CD4-positive, alpha-beta memory T cell (primary cell): ENCODE measurements at places on chromosomes 7 and 10. TPM values are rescaled to one million over a fixed set of nuclear protein-coding genes. Genes with fewer than 3 reads are reported as not detected.

DNA sequence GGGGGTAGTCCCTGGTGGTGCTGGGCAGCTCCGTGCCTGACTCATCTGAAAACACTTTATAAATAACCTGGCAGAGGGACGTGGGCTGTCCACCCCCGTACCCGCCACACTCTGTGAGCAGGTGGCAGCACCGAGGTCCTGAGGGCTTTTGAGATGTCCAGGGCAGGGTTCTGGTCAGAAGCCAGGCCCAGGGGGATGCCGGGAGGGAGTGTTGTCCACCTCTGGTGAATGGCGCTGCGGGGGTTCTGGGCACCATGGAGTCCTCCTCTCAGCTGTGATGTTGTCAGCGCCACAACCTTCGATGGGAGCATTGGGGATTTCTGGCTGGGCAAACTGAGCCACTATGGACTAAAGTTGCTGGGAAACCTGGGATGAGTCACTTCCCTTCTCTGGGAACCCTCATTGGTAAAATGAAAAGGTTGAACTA is 27.4 kb upstream of the GOLGA7B start:
- DNase-seq = no peak

- no peak for DNase-seq
Measured at GRCh38 chr7:144674550-144674949, 161.3 kb downstream of the TPK1 start.

DNA sequence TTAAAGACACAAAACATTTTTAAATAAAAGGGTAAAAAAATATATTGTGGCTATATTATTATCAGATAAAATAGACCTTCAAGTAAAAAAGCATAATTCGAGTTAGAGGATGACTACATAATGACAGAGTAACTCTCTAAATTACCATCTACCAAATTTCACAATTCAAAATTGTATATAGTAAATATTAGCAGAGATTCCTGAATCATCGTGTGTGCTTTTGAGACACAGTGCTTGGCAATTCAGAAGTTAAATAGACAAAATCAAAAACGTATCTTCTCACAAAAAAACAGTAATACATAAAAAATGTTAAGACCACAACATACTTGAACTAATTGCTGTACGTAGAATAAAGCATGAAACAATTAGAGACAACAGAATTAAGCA is 110.4 kb downstream of the AHR start:
- no peak for DNase-seq

- no peak for DNase-seq
Measured at GRCh38 chr10:132615341-132616169, 78.0 kb downstream of the INPP5A start.

DNA sequence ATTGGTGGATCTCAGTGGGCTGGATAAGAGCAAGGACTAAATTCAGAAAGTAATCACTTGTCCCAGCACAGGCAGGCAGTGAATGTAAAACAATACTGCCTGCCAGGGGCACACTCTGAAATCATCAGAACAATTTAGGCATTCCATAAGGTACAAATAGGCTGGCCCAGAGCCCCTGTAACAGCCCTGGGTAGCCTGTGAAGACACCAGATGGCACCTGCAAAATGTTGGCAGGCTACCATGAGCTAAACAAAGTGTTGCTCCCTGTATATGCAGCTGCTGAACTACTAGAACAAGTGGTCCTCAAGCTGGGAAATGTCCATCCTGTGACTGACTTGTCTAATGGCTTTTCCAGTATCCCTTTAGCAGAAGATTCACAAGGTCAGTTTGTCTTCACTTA is 3.0 kb upstream of the PRSS37 start:
- DNase-seq = no peak

SHH gene
- total RNA-seq = not detected
